ENCODE measurements at places on chromosomes 4 and X. TPM values are rescaled to one million over a fixed set of nuclear protein-coding genes. Genes with fewer than 3 reads are reported as not detected.

- DNase-seq, result no peak
Measured at GRCh38 chr4:101289306-101289705, 58.0 kb downstream of the PPP3CA start.

- no peak for DNase-seq
Measured at GRCh38 chr4:165385126-165385525, 6.3 kb downstream of the CPE start.

ZFP92 gene
- total RNA-seq, result 0.96 TPM

DNA sequence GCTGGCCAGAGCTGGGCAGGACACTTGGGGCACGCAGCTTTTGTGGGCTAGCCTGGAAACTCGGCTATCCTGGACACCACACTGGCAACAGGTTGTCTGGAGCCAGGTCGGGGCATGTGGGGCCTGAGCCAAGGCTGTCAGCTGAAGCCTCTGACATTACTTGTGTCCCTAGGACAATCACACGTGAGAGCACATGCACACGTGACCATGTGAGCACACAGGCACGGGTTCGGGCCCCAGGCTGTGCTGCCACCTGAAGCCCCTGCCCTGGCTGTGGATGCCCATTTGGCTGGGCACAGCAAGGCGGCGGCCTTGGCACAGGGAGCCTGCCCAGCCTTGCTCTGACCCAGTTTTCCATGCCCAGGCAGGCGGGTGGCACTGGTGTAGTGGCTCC is 8.7 kb upstream of the FGFR3 start:
- DNase-seq, result no peak

DNA sequence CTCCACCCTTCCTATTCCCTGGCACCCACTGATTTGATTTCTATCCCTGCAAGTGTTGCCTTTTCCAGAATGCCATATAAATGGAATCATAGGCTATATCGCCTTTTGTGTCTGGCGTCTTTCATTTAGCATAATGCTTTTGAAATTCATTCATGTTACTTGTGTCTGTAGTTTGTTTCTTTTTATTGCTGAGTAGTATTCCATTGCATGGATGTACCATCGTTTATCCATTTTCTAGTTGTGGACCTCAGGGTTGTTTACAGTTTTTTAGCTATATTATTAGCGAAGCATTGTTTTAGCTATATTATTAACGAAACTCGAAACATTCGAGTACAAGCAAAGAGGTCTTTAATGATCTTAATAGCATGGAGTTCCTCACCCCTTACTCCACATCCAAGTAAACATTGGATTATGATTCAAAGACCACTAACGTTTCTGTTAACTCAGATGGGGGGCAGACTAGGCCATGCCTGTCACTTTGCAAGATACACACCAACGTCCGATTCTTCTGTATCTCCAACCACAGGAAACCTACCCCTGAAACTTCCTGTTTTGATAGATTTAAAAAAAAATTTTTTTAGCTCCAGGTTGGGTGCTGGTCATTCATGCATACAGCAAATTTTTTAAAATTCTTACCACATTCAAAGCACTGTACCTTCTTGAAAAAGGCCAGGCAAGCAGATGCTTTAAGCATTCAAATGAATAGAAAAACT is 1.1 kb downstream of the DCK start:
- DNase-seq, result no peak

GRCh38 chr4:69056921-69057550 is 39.2 kb upstream of the UGT2B7 start:
- no peak for DNase-seq
